ENCODE measurements at places on chromosomes 3 and 15.

GRCh38 chr3:188294823-188295487 is 141.0 kb downstream of the LPP start:
- no peak for DNase-seq

DNA sequence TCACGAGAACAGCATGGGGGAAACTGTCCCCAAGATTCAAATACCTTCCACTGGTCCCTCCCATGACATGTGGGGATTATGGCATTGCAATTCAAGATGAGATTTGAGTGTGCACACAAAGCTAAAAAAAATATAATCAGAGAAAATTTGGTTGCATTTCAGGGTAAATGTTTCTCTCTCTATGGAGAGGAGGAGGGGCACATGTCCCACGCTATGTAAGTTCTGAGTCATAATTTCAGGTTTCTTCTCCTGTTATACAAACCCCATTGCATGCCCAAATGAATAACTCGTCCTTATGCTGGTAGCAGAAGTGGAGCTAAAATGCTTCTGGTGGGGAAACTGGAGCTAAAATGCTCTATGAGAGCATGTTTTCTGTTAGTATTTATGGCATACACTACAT is 209.7 kb upstream of the DCBLD2 start:
- no peak for DNase-seq

DNA sequence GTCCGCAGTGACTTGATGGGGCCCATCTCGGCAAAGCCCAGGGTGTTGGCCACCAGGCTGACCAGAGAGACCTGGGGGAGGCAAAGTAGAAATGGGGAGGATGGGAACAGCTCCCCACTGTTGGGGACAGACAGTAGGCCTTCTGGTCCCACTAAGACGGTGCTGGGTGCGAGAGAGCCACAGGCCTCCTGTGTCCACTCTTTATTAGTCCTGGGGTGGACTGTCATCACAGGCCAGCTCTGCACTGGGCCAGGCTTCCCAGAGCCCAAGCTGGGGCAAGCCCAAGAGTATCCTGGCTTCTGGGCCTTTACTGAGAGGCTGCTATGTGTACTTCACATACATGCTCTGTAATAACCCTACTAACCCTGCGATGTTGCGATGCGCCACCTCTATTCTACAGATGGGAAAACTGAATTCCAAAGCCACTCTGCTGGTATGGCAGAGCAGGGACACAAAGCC is 66.4 kb downstream of the EXOG start:
- DNase-seq = no peak

GRCh38 chr15:72229076-72229946 is 1.7 kb downstream of the PKM start:
- peak; percentile 26 for DNase-seq

GRCh38 chr15:70512772-70513362 is 250.5 kb downstream of the UACA start:
- no peak for DNase-seq
